CD4-positive, alpha-beta T cell treated with Interleukin-6 for 4 hours (primary cell): ENCODE measurements at places on chromosomes 11 and 22.

GRCh38 chr11:4578624-4579023, 2.9 kb upstream of the OR52I2 start:
- no peak for DNase-seq

- DNase-seq = no peak
Observed at GRCh38 chr22:44256556-44257485, 55.9 kb downstream of the SHISAL1 start.

- no peak for DNase-seq
Observed at GRCh38 chr22:30781271-30781875, 86.7 kb downstream of the OSBP2 start.

- no peak for DNase-seq
Observed at GRCh38 chr11:128955636-128956035, 13.0 kb upstream of the TP53AIP1 start.

DNA sequence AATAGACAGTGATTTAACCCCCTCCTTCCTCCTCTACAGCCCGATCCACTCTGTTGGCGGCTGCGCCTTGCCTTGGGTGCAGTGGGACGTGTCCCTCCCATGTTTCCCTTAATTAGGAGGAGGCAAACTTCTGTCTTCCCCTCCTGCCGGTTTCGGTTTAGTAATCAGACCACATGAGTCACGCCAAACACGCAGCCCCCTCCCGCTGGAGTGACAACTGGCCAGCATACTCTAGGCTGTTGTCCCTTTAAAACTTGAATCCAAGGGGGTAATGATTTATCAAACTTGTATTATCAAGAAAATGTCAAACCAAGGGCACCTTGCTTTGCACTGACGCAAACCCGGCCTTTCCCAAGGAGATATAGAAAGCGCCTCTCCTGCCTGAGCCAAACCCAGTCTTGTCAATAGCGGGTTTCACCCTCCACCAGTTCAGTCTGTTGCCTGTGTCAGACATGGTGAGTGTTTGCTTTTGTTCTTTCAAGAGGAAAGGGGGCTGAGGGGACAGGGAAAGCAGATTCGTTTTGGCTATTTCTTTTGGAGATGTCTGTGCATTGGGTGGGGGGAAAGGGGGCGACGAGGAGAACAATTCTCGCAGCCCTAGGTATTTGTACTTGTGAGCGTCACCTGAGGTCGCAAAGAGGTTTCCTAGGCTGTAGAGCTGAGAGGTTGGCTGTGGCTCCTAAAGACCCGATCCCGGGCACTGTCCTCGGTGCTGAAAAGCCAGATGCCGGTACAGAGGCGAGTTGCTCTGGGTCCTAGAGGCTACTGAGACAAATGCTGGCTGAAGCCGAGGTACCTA, at the start of gene SLC6A5:
Gene SLC6A5 (plus strand): TSS at position 388 of the 799 bp plus-strand sequence. CDS start 65 bp downstream, at position 453.
- DNase-seq = no peak
